ENCODE measurements at places on chromosomes 2 and 18.

DNA sequence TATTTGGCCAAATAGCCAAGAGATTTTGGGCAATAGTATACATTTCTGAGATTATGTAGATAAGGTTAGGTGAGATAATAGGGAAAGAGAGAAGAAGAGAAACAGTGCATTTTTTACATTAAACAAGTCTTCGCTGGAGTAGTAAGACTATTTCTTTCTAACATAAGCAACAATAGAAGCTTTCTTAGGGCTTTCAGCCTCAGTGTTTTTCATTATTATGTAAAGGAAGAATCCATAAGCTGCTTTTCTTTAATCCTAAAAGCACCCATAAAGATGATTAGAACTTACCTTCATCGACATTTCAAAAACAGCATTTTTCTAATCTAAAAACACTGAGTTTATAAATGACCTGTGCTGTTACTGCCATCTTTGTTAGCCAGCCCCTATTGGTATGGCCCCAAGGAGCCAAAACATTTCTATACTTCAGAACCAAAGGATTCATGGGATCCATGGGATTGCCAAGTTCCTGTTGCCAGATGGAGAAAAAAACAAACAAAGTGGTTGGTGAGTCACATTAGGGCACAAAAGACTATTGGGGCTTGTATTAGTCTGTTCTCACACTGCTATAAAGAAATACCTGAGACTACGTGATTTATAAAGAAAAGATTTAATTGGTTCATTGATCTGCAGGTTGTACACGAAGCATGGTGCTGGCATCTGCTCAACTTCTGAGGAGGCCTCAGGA is 88.2 kb downstream of the SCG2 start:
- DNase-seq: no peak

DNA sequence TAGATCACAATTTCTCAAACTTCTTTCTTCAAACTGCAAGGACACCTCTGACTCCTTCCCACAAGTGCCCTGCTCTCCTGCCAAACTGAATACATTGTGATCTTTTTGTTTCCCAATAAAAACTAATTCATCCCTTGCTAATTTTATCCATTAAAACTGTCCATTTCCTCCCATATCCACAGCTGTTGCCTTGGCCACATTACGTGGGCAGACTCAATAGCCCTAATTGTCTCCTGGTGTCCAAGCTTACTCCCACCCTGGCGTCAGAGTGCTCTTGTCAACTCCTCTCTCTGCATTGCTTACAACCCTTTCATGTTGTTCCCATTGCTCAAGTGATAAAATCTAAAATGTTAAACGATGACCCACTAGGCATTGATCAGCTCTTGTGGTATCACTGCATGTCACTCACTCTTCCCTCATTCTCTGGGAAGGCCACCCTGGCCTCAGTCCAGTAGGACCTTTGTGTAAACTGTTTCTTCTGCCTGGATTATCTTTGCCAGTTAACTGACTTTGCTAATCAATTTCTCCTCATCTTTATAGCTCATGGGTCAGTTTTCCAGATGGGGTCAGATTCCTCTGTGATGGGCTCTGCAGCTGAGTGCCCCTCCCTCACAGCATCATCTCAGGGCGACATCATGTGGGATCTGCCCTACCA is 525.0 kb downstream of the SLC4A3 start:
- no peak for DNase-seq

GRCh38 chr2:63301481-63301880 is 250.9 kb downstream of the OTX1 start:
- DNase-seq: no peak

- DNase-seq: no peak
Observed at GRCh38 chr2:155633060-155633839, 699.3 kb downstream of the NR4A2 start.

DNA sequence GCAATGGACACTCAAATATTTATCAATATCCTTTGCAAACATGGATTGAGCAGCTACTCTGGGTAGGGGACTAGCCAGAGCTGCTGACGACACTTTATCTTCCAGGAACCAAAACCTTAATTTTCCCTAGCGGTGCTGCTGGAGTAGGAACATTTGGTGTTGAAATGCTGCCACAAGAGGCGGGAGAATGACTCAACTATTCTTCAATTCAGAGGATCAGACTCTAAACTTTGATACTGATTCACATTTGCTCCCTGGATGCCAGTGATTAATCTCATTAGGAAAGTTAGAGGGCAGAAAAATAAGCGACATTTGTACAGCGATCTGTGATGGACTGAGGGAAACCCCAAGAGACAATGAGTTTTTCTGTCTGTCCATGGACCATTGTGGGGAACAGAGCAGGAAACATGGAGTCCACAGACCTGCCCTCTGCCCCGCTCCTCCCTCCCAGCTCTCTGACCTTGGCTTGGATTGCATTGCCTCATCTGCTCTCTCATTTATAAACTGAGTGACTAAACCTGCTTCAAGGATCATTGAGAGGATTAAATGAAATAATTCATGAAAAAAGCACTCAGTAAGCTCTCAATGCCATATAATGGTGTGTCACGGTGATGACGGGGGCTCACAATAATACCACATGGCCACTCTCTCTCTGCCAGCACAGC is 12.6 kb upstream of the EPB41L3 start:
- no peak for DNase-seq

DNA sequence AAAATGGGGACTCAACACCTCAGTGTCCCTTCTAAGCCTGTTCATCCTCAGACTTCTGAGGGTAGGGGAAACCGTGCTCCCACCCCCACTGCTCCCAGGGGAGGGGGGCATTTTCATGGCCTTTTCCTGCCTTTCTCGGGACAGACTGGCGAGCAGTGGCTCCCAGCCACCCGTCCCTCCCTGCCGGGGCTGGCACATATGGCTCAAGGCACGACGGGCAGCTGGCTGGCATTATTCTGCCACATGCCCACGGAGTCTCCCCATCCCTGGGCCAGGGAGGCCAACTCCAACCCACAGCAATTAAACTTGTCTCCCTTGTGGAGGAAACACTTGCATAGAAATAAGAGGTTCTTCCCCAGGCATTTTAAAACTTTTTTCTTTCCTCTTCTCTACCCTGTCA is 148.5 kb upstream of the CBLN2 start:
- DNase-seq: no peak

DNA sequence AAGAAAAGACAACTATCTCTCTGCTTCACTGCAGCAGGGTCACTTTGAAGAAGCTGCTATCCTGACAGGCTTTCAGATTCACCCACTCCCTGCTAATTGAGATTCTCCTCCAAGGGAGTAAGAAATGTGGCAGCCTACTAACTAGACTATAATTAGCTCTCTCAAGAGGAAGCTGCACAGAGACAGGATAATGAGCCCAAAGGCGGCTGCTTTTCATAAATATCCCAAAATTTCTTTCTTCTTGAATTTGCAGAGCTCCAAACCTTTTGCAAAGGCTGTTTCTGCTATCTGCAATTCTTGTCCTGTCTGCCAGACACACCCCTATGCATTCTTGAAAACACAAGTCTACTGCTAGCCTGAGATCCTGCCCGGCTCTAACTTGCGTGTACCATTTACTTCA is 54.0 kb upstream of the RNU4ATAC start:
- no peak for DNase-seq

- no peak for DNase-seq
Observed at GRCh38 chr2:211967234-211967633, 571.4 kb downstream of the ERBB4 start.

DNA sequence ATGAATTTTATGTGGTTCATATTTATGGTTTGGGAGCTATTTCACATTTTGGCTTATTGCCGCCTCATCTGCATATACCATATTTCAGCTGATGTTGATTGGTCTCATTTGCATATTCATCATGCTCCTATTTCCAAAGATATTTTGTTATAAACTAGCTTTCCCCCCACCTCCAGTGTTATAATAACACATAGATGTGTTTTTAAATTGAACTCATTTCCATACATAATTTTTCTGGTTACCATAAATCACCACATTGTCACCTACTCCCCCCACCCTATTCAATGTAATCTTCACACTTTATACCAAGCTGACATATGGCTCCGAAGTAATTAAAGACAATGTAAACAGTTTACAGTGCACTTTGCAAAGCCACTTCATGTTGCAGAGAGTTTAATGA is 101.2 kb downstream of the FSHR start:
- no peak for DNase-seq

GRCh38 chr2:134799936-134800335 is 38.5 kb upstream of the ACMSD start:
- no peak for DNase-seq

DNA sequence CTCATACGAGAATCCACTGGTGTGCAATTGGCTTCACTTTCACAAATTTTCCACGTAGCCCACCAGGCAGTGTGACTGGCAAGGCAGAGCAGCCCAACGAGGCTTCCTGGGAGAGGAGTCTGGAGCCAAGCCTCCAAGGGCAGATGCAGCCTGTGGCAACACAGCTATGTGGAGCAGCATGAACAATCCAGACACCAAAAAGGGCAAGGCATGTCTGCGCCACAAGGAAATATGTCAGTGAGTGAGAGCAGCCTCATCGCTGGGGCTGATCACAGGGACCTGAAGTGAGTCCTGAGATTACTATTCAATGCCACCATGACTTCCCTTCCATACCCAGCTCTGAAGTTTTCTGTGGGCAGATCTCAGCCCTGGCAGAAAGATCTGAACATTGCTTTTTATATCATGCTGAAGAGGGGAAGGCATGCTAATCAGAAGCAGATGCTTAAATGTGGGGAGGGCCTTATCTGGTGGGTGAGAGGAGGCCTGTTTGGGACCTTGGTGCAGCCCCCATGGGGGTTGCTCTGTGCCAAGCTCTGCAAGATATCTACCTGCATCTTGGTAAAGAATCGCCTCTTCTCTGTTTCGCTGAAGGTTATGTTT is 40.0 kb upstream of the PUM2 start:
- no peak for DNase-seq

GRCh38 chr2:214233164-214233563 is 177.7 kb upstream of the VWC2L start:
- DNase-seq: no peak

DNA sequence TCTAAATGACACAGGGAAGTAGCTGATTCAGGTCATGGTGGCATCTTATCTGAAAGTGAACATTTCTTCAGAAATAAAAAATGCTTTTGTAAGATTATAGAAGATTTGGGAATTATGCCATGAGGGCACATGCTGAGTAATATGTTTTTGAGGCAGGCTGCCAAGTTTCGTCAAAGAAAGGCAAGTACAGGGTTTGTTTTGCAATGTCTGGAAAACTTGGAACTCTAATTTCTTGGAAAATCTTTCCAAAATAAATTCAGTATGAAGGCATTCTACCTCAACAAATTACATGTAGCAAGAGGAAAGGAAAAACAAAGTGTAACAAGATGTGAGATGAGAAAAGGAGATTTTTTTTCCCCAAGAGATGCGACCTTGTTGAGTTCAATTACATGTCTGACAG is 167.7 kb downstream of the PLCL1 start:
- DNase-seq: no peak
